ENCODE measurements at places on chromosomes 6 and 20. TPM values are rescaled to one million over a fixed set of nuclear protein-coding genes. Genes with fewer than 3 reads are reported as not detected.

DNA sequence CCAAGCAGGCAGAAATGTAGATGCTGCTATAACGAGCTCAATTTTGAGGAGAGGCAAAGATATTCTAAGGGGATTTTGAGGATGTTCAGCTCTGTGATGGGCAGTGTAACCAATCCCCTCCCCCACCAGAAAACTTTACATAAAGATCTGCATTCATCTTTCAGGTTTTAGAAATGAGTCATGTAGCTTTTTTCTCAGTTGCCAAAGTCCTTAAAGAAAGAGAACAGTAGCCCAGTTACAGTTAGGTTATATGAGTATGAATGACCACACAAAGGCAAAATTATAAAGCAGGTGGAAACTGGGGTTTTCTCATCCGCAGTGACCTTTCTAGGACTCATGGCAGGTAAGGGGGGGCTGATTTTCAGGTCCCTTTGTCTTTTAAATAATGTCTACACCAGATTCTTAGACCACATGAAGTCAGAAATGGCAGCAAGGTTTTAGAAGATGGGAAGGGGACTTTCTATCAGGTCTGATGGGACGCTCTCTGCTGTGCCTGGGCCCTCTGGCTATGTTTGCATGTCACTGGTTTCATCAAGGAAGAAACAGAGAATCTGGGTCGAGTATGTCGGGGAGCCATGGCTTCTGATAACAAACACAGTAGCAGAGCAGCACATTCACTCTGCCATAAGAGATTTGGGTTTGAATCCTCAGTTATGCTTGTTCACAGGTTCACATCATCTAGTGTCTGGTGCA lies 94.7 kb downstream of the CLIC5 start:
- DNase-seq, result no peak

- DNase-seq, result no peak
These were observed 124.8 kb downstream of the TPBG start for GRCh38 chr6:82488403-82488802.

- DNase-seq, result no peak
These were observed 5.6 kb downstream of the PSMG4 start for GRCh38 chr6:3264356-3264755.

DNA sequence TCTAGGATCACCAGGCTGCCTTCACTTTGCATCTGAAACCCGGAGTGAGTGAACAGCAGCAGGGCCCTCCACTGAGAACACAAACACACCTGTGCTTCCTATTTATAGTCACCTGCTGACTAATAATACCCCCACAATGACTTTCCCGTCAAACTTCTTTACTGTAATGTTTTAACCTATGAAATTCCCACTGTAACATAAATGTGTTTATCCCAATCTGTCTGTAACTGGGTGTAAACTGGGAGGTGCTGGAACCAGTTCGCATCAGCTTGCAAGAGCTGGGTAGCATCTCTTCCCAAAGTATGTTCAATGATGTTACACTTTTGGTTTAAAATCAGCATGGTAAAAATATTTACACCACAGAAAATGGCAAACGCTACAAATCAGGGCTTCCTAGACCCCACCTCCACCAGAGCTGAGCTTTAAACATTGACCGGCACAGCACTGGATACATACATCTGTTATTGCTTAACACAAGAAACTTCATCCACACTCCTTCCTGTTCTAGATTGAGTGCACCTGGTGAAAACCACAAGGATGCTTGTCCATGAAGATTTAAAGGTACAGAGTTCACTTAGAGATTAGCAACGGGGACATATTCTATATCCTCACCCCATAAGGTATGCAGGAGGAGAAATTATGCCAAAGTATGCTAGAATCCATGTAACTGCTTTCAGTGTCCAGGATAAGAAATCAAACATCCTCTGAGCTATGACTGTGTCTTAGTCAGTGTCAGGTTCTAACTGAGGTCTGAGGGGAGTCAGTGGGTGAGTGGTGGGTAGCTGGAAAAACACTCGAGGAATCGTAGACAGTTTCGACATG lies 79.0 kb downstream of the ALDH8A1 start:
- DNase-seq, result no peak

GRCh38 chr6:13383328-13384163 lies 55.2 kb upstream of the TBC1D7 start:
- DNase-seq, result peak; percentile 73

Gene PSORS1C1
- not detected for polyA plus RNA-seq

GRCh38 chr6:2756241-2756640 lies 5.5 kb upstream of the MYLK4 start:
- DNase-seq, result no peak

Gene TPD52L1
- 2.2 TPM for polyA plus RNA-seq

- no peak for DNase-seq
These were observed 170.1 kb upstream of the AKAP12 start for GRCh38 chr6:151069641-151070040.

- DNase-seq, result no peak
These were observed 44.4 kb downstream of the RNGTT start for GRCh38 chr6:88919032-88919431.

DNA sequence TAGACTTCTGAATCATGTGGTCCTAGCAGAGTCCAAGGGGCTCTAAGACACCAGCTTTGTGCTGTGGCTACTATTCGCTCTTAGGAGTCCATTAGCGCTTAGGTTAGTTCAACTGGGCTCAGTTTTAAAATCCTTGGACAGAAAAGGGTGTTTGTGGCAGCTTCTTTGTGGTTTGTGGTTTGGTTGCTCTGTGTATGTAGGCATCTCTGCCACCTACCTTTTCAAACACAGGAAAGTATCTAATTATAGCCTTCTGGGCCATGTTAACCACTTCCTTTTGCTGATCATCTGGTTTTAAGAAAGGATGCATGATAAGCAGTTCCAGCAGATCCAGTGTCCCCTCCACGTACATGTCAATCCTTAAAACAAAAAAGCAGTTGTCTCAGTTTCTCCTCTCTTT lies 10.8 kb downstream of the GSTA4 start:
- DNase-seq, result peak; percentile 76

- DNase-seq, result peak; percentile 64
These were observed 9.2 kb downstream of the ITPA start for GRCh38 chr20:3218307-3218988.

Gene SRMS
- not detected for polyA plus RNA-seq

Gene PTPRT
- polyA plus RNA-seq, result not detected

Gene IRF4
- polyA plus RNA-seq, result 0.98 TPM
